ENCODE measurements at places on chromosomes 1 and 21.

- DNase-seq: no peak
Measured at GRCh38 chr1:152191260-152191659, 32.2 kb upstream of the RPTN start.

DNA sequence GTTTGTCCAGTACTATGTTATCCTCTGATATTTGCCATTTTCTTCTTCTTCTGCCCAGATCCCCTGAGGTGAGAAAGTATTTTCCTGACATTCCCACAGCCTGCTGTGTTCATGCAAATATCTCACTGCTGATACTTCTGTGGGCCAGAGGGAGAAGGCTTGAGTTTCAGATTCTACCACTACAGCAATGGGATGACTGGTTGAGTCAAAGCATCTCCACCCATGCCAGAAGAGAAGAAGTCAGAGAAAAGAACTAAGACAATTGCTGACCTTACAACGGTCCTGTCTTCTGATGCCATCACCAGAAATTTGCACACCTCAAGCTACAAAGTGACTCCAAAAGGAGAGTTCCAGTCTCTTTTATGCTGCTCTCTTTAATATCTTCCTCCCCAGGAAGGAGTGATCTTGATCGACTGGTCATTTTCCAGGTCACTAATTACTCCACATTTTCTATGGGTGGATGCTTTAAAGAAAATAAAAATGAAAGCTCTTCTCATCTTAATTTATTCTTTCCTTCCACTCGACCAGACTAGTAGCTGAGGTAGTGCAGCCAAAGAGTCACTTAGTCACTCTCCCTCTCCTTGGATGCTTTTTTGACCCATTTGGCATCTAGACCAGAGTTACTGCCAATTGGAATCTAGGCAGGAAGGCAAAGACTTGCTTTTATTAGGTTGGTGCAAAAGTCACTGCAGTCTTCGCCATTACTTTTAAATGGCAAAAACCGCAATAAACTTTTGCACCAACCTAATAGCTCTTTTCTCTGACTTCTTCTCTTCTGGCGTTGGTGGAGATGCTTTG, 195.1 kb downstream of the PTPRC start:
- DNase-seq: no peak

DNA sequence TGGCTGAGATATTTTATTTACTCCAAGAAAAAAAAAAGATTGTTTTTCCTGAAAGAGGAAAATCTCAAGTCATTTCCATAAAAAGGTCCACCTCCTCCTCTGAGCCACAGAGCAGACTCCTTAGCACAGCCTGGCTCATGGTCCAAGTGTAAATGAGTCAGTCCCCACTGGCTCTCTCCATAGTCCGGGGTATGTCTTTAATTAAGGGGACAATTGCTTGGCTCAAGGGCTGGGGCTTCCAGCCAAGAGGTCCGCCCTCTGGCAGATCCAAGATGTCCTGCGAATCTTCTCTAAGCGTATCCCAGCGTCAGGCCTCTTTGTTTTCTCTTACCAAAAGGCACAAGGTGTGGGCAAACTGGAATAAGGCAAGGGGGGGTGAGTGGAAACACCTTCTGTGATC, 33.3 kb downstream of the FOXD2 start:
- DNase-seq: no peak

- no peak for DNase-seq
Measured at GRCh38 chr1:117697220-117697781, 91.5 kb downstream of the TENT5C start.

GRCh38 chr1:102050556-102050955, 53.8 kb upstream of the OLFM3 start:
- DNase-seq: no peak

GRCh38 chr1:4933232-4933631, 278.8 kb downstream of the AJAP1 start:
- no peak for DNase-seq

DNA sequence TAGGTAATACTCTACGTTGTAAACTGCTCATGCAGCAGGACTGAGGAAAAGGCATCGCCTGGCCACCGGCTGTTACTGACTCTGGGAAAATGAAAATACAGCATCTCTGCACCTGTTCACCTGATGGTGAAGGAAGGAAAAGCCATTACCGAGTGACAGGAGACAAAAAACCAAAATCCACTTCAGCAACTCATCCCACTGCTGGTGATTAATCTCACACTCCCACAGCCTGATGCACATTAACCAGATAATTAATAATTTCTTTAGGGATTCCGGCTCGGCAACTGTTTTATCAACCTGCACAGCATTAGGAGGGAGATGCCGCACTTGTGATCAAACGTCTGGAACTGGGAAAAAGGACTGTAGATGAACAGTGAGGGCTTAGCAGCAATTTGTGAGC, 183.9 kb upstream of the ESRRG start:
- no peak for DNase-seq

DNA sequence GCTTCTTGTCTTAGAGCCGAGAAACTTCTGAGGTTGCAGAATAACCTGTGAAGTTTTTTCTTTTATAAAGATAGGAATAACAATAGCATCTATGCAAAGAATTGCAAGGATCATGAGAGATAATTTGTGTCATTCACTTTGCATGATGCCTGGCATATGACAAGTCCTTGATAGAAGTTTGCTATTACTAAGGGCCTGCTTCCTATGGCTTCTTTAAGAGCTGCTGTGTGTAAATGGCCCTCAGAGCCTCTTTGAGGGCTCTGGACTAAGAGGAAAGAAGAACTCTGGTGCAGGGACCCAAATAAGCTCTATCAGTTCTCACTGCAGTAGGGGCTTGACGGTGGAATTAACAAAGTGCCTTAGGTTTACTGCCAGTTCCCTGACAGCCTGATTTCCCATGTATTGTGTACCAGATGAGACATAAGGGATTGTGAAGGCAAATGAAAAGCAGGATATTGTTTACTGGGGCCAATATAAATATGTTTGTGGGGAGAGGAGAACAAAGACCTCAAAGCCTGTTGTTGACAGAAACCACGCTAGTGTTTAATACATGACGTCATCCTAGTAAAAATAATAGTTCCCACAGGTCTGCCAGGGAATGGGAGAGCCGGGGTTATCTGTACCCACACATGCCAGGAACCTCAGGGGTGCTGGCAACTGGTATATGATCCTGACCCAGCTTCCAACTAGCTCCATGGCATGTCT, 131.2 kb upstream of the UBE2U start:
- DNase-seq: no peak

DNA sequence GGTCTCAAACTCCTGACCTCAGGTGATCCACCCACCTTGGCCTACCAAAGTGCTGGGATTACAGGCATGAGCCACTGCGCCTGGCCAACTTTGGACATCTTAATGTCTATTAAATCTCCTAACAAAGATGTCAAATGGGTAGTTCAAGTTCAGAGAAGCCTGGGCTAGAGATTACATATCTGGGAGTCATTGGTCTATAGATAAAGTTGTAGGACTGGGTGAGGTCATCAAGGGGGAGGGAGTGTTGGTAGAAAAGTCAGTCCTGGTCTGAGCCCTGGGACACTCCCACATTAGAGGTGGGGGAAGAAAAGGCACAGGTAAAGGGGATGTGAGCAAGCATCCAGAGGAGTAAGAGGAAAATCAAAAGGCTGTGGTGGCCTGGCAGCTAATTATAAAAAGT, 6.6 kb downstream of the UBIAD1 start:
- DNase-seq: no peak

DNA sequence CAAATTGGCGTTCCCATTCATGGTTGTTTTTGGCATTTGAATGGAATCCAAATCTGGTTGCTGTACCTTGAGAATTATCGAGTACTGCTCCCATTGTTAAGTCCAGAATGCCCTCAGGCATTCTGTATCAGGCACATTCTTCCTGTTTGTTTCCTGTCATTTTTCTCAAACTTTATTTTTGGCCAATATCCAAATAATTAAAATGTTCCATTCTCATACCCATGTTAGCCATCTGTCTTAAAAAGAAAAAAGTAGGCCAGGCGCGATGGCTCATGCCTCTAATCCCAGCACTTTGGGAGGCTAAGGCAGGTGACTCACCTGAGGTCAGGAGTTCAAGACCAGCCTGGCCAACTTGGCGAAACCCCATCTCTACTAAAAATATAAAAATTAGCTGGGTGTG, 29.3 kb upstream of the SHISA4 start:
- DNase-seq: no peak

- no peak for DNase-seq
Measured at GRCh38 chr1:56336982-56337381, 242.4 kb downstream of the PLPP3 start.

DNA sequence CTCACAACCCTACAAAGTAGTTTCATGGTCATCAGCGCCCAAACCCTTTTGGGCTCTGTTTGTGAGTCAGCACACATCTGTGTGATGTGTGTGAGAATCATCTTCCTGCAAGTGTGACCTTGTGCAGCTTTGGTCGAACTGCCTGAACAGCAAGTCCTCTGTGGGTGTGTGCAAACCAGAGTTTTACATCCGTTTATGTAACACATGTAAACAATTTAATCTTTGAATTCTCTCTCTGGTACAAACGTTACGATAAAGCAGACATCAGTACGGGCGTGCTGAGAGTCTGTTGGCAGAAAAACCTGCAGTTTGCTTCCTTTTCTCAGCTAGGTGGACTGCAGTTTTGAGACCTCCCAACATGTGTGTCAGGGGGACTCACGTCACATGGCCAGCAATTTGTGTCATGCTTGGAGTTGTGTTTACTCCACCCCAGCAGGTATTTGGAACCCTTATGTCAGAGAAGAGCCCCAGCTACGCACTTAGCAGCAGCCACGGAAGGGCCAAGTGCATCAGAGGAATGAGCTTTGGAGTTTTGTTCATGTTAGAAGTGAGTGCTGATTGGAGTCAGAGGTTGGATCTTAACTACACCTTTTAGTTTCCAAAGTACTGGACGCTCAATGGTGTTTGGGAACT, 230.8 kb downstream of the PAPPA2 start:
- no peak for DNase-seq
